ENCODE measurements at places on chromosomes 12 and 14. TPM values are rescaled to one million over a fixed set of nuclear protein-coding genes. Genes with fewer than 3 reads are reported as not detected.

DNA sequence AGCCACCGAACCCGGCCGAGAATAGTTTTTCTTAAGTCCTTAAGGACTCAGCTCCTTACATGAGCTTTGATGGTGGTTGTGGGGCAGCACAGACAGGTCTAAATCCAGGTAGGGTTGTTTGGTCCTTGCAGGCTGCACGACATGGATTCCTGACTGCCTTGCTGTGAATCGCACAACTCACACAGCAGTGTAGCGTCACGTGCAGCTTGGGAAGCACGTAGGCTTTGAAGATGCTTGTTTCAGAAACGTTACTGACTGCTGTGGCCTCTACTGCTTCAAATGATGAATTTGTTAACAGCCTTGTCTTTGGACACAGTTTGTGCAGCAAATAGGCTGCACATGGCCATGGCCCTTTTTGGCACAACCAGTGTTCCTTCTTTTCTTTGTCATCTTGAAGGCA, 29.9 kb downstream of the ZBTB42 start:
- DNase-seq: no peak

The STYK1 gene
- total RNA-seq: 2.0 TPM

GRCh38 chr14:85342858-85343607, 186.9 kb upstream of the FLRT2 start:
- no peak for DNase-seq

The OR4K17 gene
- total RNA-seq: not detected

DNA sequence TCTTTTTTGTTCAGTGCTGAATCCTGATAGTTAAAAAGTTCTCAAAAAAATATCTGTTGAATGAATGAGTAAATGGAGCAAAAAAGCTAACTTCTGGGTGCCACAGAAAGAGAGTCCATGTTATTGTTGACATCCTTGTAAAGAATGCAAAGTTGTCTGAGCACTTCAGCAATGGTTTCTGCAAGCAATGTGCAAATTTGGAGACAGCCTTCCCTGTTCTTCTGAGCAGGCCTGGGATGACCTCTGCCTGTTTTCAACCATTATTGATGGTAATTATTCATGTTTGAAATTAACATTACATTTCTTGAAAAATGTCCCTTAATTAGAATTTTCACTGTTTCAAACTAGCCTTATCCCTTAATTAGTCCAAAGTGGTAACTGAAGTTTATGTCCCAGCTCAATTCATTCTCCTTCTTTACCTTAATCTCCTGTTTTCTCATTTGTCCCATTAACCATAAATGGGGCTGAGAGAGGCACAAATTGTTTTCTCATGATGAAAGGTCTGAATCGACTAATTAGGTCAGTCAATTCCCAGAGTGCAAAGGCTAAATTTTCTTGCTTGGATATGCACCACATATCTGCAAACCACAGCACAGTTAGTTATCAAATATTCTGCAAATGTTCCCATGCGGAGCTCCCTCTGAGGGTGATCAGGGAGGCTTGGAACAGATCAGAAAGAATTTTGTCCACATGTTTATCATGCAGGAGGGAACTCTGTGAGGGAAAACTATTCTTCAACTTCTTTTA, 139.4 kb upstream of the KRR1 start:
- no peak for DNase-seq

The CIROP gene
- total RNA-seq: not detected

The ALX1 gene
- total RNA-seq: not detected

GRCh38 chr12:3089588-3089987, 12.4 kb downstream of the TSPAN9 start:
- no peak for DNase-seq

The RGS6 gene
- total RNA-seq: 0.60 TPM

- DNase-seq: no peak
Observed at GRCh38 chr14:71208702-71209357, 301.6 kb downstream of the PCNX1 start.

DNA sequence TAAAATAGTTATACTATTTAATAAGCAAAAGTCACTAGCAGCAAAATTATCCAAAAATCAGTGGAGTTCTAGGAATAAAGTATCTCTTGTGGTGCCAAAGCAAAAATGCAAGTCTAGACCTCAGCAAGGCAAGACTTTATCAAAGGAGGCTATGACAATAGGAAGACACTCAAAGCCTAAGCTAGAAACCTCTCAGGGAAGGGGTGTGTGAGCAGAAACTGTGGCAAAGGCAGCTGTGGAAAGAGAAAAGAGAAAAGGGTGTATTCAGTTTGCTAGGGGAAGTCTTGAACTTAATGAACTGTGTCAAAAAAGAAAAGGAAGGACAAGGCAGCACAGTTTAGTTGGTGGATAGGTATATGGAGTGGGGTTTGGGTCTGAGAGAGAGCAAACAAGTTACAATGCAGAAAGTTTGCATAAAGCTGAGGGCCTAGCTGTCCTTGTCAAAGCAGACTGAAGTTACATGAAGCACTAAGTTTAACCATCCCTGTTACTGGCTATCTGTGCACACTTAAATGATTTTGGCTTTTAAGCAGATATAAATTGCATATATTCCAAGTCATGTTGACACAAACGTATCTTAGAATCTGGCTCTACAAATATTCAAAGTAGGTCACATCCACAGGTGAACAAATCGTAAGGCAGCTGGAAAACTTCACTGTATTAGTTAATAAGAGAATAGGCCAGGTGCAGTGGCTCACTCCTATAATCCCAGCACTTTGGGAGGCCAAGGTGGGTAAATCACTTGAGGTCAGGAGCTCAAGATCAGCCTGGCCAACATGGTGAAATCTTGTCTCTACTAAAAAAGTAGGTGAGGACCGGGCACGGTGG, 31.0 kb upstream of the AMN1 start:
- DNase-seq: no peak

The RPL10L gene
- total RNA-seq: not detected

DNA sequence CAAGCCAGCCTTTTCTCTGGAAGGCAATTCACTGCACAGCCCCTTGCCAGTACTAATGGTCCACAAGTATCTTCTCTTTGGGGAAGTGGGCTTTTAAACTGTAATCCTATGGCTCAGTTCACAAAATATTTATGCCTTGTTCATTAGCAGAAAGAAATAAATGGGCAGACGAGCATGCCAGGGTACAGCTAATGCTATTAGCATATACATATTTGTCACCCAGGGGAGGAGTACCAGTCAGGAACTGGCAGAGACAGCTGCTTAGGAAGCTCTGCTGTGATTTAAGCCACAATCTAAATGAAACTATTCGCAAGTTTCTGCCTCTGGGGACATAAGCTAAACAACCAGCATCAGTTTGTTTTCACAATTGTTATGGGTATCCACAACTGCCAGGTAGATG, 113.4 kb upstream of the CCDC198 start:
- DNase-seq: no peak

GRCh38 chr14:101235335-101236103, 325.8 kb upstream of the DIO3 start:
- no peak for DNase-seq

GRCh38 chr12:48990552-48990951, 8.6 kb downstream of the DDN start:
- DNase-seq: no peak

DNA sequence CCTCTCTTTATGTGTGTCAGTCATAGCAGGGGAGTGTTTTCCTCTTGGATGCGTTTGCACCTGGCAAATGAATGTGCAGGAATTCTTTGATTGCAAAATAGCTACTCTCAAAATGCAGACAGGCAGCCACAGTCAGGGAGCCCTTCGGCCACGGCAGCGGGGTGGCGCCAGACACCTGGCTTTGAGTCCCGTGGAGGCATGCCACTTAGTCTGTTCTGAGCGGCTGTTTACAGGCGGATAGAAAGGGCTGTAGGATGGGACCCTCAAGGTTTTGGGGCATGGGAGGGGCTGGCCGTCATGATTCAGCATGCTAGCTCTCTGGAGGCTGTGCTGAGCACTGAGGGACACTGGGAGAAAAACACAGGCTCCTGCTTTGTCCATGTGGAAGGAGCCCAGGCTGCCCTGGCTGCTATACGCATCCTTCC, 117.1 kb downstream of the SLC25A47 start:
- no peak for DNase-seq

DNA sequence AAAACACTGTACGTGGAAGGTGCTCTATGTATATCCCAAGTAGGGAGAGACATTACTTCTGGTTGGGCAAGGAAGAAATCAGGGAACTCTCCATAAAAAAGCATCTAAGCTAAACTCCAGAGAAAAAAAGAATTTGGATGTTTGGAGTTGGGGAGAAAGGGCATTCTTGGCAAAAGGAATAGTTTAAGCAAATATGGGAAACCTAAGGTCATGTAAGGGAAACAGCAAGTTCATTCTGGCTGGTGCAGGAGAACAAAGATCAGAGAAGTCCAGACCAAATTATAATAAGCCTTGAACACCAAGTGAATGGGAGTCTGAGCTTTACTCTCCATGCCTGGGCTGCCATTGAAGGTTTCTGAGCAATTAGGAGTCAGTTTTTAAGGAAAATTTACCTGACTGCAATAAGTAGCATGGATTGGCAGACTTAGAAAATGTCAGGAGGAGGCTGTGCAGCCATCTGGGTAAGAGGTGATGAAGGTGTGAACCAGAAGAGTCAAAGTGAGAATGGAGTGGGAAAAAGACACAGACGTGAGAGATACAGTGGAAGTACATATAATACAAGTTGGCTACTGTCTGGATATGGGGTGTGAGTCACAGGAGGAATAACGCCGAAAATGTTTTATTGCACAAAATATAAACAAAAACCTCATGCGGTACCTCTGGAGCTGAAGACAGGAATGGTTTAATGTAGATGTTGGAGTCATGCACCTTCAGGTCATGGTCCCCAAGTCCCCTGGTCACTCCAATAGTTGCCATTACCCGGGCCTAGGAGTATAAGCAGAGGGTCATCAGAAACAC, 222.6 kb downstream of the MON2 start:
- DNase-seq: no peak

The TSHR gene
- total RNA-seq: not detected

DNA sequence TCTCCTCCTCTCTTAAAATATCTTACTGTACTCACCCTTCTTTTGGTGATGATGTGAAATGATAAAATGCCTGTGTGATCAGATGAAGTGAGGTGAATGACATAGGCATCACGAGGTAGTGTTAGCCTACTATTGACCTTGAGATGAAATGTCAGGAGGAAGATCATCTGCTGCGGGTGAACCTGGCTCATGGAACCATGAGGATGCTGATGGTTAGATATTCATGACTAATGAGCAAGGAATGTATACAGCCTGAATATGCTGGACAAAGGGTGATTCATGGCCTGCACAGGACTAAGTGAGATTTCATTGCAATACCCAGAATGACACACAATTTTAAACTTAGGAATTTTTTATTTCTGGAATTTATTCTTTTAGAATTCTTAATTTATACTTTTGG, 89.6 kb downstream of the DAAM1 start:
- DNase-seq: no peak

The CTSG gene
- total RNA-seq: not detected

DNA sequence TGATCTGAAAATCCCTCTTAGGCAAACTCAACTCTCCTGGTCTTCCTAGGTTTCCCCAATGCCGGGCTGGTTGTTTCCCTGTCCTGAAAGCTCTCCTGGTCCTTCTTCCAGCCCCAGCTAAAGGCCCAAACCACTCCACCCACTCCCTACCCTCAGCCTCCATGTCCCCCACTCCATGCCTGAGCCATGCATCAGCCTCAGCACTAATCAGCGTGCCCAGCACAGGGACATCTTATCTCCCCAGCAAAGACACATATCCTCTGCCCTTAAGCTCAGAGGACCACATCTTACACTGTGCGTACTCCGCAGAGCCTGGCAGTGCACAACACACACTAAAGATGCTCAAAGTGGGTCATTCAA, 25.9 kb downstream of the ACTN1 start:
- no peak for DNase-seq

The LMO3 gene
- total RNA-seq: not detected

- no peak for DNase-seq
Observed at GRCh38 chr14:93525696-93526451, 95.1 kb downstream of the UNC79 start.

The GLIPR1 gene
- 22.2 TPM for total RNA-seq

DNA sequence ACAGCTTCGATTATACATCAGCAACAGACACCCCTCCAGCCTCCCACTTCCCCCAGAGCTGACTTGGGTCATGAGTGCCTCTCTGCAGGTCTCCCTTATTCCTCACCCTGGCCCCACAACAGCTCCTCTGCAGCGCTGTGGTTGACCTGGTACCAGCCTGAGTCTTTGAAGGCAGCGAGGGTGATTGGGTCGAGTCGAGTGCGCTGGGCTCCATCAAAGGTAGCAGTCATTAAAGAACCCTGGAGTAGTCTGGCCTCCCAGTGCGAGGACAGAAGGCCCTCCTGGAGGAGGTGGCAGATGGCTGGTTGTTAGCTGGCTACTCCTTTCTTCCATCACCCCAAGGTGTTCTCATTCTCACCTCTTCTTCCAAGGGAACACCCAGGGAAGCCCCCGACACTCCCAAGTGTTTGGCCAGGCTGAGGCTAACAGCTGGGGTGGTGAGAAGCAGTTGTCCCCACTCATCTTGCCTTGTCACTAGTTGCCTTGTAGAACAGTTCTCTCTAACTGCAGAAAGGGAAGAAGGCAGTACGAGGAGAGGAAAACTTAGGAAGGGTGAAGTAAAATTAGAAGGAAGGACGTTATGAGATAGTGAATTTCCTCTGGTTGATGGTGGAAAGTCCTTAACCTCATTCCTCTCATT, 2.7 kb downstream of the CIROP start:
- no peak for DNase-seq

The LHX5 gene
- not detected for total RNA-seq

DNA sequence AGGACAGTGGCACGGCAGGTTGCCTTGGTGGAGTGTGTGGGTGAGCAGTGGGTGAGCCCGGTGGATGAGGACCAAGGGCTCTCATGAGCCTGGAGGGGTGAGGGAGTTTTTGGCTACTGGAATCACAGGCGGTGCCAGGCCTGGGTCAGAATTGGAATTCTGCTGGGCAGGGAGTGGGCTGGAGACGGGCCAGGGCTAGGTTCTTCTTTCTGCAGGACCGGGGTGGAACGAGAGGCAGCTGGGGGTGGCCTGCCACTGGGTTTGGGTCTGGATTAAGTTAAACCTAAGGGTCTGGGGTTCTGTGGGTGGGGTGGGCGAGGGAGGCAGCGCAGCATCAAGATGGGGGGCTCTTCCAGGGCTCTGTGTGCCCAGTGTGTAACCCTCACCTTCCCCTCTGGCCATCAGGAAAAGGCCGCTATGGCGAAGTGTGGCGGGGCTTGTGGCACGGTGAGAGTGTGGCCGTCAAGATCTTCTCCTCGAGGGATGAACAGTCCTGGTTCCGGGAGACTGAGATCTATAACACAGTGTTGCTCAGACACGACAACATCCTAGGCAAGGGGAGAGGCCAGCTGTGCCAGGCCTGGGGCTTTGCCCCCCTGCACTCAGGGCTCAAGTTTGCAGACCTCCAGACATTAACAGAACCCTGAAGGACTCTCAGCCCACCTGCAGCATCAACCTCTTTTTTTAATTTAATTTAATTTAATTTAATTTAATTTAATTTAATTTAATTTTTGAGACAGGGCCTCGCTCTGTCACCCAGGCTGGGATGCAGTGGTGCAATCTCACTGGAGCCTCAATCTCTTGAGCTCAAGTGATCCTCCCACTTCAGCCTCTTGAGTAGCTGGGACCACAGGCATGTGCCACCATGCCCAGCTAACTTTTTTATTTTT, 7.0 kb downstream of the ACVRL1 start:
- no peak for DNase-seq

DNA sequence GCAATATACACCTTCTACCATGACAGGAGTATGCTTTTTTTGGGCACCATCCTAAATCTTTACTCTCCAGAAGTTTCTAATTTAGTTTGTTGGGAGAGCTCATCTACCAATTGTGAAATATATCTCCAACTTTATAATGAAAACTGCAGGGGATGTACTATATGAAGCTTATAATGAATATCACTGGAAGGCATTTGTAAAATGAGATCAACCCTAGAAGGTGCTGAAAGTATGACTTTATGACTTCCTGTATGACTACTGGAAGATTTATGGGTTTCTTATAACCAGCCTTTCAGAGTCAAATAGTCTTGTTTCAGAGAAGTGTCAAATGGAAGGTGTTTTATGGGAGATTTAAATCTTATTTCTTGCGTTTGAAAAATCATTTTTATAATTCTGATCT, 122.9 kb downstream of the MYRFL start:
- DNase-seq: no peak
